ENCODE measurements at places on chromosomes 2 and 18.

GRCh38 chr2:60634438-60634837, 81.0 kb upstream of the BCL11A start:
- no peak for DNase-seq

GRCh38 chr18:12287131-12287681, 20.8 kb upstream of the TUBB6 start:
- DNase-seq: no peak

- DNase-seq: no peak
Measured at GRCh38 chr2:86825693-86826381, 35.1 kb upstream of the CD8A start.

GRCh38 chr2:46334389-46335271, 37.4 kb downstream of the EPAS1 start:
- no peak for DNase-seq

DNA sequence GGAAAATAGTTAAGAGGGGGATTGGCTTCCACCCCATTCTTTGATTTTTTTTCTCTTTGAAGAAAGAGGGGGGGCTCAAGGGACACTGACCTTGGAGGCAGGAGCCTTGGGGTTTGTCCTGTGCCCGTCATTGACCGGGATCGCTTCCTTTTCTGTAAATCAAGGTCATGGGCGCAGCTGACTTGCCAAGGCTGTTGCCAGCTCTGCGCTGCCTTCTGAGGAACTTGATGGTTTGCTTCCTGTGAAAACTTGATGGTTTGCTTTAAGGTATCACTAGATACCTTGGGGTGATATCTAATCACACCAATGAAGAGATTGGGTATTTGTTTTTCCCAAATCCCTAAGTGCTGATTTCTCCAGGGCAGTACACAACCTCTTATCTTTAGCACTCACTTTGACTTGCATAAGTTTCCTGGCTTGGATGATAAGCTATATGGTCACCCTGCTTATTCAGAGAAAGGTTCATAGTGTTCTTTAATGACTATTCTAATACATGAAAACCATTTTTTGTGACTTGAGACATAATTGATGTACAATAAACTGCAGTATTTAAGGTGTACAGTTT, 56.0 kb downstream of the DGKD start:
- DNase-seq: no peak

DNA sequence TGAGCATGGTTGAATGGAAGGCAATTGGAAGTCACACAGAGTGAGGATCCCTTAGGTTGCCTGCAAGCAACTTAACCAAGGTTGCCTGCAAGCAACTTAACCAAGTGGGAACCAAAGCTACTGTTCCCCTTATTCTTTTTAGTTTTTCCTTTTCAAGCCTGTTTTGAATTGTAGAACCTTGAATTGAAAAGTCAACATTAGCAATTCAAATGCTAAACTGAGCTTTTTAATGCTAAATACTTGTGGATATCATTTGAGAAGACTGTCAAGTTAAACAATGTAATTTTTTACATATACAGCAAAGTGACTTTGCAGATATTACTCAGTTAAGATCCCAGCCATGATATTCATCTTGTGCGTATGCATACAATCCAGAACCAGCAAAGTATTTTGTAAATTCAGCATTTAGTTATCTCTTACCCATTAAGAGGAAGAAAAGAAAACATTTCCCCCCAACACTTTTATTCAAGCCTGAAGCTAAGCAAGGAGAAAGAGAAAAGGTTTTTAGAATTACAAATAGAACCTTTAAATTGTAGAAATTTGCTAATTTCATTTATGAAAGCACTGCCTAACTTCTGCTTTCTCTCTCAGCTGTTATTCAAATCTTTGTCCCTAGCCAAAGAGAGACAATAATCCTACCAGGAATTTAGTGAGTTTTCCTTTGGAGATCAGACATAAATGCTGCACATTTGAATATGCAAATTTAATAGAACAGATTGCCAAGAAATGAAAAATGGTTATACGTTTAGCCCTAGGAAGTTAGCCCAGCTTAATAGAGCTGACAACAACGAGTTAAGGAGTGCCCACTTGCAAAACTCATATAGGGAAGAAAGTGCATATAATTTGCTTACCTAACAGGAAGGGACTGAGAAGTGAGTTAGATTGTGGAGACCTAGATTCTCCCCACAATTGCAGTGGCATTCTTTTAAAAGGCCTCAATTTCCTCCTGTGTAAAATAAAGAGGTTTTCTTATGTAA, 643.2 kb upstream of the PIK3C3 start:
- no peak for DNase-seq

DNA sequence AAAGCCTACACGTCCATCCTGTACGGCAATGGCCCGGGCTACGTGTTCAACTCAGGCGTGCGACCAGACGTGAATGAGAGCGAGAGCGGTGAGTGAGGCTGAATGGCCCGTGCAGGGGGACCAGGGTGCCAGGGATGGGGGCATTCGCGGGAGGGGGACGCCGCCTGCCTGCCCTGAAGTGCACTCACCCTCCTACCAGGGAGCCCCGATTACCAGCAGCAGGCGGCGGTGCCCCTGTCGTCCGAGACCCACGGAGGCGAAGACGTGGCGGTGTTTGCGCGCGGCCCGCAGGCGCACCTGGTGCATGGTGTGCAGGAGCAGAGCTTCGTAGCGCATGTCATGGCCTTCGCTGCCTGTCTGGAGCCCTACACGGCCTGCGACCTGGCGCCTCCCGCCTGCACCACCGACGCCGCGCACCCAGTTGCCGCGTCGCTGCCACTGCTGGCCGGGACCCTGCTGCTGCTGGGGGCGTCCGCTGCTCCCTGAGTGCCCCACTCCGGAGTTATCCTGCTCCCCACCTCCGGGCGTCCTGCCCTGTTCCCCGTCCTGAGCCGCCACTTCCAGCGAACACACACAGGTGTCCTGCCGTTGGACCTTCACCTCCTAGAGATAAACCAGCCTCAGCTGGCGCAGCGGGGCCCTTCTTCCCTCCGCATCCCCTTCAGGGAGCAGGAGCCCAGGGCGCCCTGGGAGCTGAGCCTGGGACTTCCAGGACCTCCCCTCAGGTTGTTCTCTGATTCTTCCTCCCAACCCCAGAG, 2.9 kb downstream of the ALPI start:
- DNase-seq: no peak

DNA sequence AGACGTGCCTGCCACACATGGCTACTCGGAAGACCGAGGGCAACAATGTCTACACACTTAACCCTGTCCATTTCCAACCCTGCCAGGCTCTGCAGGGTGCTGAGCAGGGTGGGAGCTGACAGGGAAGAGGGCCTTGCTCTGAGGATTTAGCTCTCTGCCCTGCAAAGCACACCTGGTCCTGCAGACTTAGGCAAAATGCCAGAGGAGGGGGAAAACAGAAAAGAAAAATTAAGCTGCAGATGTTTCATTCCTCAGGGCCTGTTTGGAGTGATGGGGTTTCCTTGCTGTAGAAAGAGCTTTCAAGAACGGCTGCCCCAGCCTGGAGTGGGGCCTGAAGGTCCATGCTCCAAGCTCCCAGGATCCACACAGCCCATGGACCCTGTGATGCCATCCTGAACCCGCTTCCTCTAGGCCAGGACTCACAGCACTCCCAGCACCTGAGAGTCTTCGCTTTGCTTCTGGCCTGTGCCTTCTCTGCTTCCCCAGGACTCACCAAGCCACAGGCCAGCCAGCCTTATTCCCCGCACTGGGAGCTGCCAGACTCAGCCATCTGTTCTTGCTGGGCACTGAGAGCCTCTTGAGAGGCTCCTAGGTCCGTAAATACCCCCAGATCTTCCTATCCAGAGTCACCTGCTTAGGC, 9.1 kb upstream of the TEX51 start:
- no peak for DNase-seq

DNA sequence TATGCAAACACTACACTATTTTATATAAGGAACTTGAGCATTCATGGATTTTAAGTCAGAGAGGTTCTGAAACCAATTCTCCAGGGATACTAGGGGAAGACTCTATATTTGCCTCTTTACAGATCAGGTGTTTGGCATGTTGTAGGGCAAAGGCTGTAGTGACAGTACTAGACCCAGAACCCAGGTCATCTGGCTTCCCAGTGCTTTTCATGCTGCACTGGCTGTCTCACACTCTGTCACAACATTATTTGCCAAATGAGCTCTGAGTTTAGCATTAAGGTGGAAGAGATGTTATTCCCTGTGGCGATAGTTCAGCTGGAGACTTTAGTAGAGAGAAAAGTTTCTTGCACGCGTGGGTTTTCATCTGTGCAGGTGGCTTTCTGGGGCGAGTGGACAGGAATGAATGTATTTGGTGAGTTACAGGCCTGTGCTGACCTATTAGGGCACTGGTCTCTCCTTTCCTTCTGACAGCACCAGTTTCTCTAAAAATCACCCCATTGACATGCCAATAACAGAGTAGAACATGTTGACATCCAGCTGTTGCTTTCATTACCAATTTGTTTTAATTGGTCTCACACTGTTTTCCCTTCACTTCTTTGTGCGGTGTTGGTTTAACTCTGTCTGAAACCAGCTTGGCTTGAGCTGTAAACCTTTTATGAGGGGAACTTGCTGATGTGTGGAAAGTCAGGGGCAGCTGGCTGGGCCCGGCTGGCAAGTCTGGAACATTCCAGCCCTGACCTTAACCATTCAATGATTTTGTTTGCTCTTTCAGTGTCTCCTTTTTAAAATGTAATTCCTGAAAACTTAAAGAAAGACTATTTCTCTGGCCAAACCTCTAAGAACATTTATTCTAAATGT, 643.0 kb upstream of the FAM98A start:
- no peak for DNase-seq

GRCh38 chr2:8452296-8452695, 229.6 kb upstream of the ID2 start:
- DNase-seq: no peak

- no peak for DNase-seq
Measured at GRCh38 chr2:162480067-162480466, 136.1 kb downstream of the GCA start.

DNA sequence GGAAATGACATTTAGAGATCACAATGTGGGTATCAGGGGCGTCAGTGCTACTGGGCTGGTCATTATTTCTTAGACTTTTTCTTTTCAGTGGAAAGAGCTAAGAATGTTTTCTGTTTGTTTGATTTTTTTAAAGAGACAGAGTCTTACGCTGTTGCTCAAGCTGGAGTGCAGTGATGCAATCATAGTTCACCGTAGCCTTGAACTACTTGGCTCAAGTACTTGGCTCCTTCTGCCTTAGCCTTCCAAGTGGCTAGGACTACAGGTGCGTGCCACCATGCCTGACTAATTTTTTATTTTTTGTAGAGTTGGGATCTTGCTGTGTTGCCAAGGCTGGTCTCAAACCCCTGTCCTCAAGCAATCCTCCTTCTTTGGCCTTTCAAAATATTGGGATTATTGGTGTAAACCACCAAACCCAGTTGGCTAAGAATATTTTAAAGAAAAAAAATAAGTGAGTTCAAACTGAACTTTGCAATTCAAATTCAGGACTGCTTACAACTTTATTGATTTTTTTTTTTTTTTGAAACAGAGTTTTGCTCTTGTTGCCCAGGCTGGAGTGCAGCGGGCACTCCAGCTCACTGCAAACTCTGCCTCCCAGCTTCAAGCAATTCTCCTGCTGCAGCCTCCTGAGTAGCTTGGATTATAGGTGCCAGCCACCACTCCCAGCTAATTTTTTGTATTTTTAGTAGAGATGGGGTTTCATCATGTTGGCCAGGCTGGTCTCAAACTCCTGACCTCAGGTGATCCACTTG, 154.2 kb downstream of the MIB1 start:
- DNase-seq: no peak

GRCh38 chr2:96931966-96932365, 54.4 kb downstream of the FAM178B start:
- no peak for DNase-seq

GRCh38 chr18:9319333-9319732, 15.2 kb upstream of the TWSG1 start:
- no peak for DNase-seq

DNA sequence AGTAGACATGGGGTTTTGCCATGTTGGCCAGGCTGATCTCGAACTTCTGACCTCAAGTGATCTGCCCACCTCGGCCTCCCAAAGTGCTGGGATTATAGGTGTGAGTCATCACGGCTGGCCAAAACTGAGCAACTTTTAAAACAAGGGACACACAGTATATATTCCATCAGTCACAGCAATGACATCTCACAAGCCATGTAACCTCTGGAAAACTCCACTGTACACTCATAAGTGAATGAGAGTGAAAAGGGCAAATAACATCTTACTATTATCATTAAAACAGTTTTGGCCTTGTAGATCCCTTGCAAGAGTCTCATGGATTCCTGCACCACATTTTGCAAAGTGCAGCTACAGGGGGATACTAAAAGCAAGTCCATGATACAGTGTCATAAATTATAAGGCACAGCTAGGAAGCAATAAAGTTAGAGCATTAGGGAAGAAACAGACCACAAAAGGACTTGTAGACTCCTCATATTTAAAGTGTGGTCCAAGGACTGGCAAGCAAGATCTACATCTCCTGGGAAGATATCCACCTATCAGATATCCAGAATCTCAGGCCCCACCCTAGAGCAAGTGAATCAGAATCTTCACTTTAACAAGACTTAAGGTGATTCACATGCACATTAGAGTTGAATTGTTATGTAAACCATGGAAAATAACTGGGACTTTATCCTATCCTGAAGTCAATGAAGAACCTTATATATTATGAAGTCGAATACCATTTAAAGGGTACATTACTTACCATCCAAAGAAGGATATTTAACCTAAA, 5.7 kb downstream of the SMC6 start:
- no peak for DNase-seq

DNA sequence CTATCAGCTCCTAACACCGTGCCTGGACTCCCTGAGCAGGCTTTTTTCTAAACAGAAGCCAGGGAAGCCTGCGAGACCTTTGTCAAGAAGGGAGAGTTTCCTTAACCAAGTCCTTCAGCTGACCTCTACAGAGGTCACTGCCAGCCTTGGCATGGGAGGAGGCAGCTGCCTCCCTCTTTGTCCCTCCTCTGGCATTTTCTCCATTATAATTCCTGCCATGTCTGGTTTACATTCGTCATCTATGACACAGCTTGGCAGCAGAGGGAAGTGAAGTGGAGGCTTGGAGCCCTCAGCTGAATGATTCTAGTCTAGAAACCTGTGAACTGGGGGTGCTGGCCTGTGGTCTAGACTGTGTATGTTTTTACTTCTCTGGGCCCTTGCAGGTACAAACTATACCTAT, 22.5 kb downstream of the LIPG start:
- no peak for DNase-seq

DNA sequence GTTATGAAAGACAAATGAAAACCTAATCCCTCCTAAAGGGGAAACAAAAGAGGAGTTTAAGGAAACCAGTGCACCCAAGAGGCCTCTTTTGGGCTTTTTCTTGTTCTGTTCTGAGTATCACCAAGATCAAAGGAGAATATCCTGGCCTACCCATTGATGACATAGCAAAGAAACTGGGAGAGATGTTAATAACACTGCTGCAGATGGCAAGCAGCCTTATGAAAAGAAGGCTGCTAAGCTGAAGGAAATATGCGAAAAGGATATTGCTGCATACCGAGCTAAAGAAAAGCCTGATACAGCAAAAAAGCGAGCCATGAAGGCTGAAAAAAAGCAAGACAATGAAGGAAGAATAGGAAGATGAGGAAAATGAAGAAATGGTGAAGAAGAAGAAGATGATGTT, 23.6 kb upstream of the STAT4 start:
- DNase-seq: no peak

DNA sequence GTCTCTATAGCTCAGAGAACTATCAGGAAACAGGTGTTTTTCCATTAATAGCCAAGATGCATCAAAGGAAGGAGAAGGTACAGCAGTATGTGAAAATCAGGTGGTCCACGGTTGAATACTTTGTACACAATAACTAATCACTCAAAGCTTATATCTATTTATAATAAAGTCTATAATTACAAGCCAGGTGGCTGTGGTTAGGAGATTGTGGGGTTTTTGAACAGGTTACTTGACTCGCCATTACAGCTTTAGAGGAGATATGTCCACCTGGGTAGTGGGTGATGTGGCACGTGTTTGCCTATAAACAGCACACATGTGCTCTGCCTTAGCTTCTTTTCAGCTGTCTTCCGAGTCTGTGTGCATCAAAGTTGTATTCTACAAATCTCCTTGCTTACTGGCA, 892.2 kb upstream of the ZEB2 start:
- no peak for DNase-seq
